ENCODE measurements at places on chromosomes 16 and 17. TPM values are rescaled to one million over a fixed set of nuclear protein-coding genes. Genes with fewer than 3 reads are reported as not detected.

RASD1 gene
- total RNA-seq: 58.6 TPM

KRTAP9-2 gene
- total RNA-seq: not detected

ANKFY1 gene
- total RNA-seq: 62.4 TPM

RAB40B gene
- total RNA-seq: 30.3 TPM

PRAC1 gene
- total RNA-seq: not detected

RAI1 gene
- 62.0 TPM for total RNA-seq

- DNase-seq: peak; percentile 78
Observed at GRCh38 chr17:48037036-48037837, at the start of gene COPZ2. COPZ2 (minus strand) TSS chr17:48037797; CDS start chr17:48037777, 20 bp downstream.

DNA sequence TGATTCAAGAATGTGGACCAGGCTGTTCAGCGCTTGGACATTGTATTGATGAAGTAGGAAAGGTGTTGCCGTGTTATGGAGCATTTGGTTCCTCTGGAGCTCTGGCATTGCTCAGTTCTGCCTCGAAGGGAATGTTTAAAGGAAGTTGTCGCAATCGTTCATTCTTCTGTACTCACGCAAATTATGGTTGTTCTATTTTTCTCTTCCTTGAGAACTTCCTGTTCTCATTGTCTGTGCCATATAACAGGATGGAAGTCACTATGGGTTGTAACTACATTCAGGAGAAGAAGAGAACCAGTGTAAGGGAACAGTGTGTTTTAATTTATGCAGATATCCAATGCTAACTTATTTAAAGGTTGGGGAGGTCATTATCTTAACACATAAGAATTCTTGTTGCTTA lies 13.0 kb downstream of the PCTP start:
- no peak for DNase-seq

- peak; percentile 81 for DNase-seq
Observed at GRCh38 chr17:42754782-42755181, 6.2 kb upstream of the RAMP2 start.

DNA sequence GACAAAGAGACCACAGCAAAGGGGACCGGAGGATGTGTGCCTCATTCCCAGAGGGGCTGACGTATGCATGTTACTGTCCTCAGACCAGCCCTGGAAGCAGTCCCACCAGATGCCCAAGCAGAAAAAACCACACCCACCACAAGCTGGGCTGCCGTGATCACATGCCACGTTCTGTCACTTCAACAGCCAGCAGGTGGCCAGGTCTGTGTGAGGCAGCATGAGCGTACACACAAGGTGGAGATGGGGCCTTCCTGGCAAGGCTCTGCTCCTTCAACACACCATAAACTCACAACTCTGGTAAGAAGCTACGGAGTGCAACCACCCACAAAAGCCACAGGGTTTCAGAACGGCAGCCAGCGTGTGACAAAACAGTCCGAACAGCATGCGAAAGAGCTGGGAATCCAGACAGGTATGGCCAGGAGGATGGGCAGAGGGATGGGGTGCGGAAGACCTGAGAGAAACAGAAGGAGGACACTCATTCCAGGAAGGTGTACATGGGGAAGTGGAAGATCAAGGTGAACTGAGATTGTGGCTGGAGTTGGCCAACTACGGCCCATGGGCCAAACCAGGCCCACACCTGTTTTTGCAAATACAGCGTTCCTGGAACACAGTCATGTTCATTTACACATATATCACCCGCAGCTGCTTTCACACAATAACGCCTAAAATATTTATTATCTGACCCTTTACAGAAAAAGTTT lies 27.9 kb downstream of the MBTPS1 start:
- DNase-seq: no peak
